ENCODE measurements at places on chromosomes 5 and 9. TPM values are rescaled to one million over a fixed set of nuclear protein-coding genes. Genes with fewer than 3 reads are reported as not detected.
A peak's percentile ranks its signal among the peaks of the same experiment; 100 is the strongest.

GRCh38 chr5:148973455-148973854, 89.4 kb downstream of the SH3TC2 start:
- no peak for DNase-seq

Gene KYAT1
- total RNA-seq: 9.4 TPM

DNA sequence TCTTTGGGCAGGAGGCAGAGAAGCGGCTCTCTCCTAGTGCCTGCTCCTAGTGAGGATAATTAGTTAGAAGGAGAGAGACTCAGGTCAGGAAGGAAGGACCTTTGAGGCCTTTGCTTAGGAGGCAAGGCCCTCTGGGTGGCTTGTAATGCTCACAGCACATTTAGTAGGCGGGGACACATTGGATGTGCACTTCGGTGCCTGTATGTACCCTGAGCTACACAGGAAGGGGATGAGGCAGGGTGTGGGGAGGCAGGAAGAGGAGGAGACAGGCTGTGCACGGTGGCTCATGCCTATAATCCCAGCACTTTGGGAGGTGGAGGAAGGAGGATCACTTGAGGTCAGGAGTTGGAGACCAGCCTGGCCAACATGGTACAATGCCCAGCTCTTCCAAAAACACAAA, 7.2 kb upstream of the LCN2 start:
- DNase-seq: no peak

Gene ANXA2R
- total RNA-seq: 0.79 TPM

DNA sequence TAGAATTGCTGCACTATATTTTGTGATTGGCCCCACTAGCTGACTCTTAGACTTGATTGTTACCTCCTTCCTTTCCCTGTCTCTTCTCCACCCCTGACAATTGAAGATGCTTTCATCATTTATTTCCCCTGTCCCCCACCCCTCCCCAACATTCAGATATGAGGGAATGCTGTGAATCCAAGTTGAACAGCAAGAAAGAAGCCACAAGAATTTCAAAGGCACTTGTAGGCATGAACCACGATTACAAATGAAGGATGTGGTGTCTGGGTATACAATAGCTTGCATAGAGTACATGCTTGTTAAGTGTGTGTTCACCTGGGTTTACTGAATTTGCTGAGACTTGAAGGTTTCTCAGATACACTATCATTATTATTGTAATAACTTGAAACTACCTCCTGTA, 78.3 kb upstream of the TRIO start:
- DNase-seq: peak; percentile 65

Gene C9orf153
- not detected for total RNA-seq

Gene FOXD4L4
- not detected for total RNA-seq

Gene PCDHGA11
- total RNA-seq: 7.4 TPM

DNA sequence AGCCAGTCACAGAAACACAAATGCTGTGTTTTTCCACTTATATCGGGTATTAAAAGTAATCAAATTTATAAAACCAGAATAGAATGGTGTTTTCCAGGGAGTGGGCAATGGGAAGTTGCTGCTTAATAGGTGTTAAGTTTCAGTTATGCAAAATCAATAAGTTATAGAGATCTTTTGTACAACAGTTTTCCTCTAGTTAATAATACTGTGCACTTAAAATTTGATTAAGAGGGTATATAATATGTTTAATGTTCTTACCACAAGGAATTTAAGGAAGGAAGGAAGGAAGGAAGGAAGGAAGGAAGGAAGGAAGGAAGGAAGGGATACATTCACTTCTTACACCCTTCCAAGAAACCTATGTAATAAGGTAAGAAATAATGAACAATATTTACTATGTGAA, 867.7 kb upstream of the CDH6 start:
- DNase-seq: no peak

Gene PDE6A
- not detected for total RNA-seq

DNA sequence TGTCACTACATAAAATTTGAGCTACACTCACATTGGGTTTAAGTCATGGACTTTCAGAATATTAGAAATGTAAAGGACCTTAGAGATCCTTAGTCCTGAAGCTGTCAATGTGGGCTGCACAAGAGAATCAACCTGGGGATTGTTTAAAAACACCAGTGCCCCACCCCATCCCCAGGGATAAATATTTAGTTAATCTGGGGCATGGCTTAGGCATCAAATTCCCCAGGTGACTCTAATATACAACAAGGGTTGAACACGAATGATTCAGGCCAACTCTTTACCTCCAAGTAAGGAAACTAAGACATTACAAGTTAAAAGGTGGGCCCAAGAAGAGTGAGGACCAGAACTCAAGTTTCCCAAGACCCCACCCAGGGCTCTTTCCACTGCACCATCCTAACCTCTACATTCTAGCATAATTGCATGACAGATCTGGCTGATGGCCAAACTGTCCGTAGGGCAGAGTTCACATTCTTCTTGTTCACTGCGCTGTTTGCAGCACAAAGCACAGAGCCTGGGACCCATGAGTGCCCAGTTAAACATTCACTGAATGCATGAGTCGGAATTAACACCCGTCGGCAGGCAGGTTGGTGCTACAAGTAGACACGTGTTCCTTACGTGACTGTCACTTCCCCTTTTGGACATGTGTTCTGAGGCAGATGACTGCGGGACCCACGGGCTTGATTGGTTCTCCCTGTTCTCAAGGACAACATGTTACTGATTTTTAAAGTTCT, 25.2 kb downstream of the CYFIP2 start:
- DNase-seq: peak; percentile 89
